Activated CD8-positive, alpha-beta T cell treated with anti-CD3 and anti-CD28 coated beads, Interleukin-2, amount 10 ng/mL, durations not matched to agents 7 days and 5 days (primary cell): ENCODE measurements at places on chromosomes 1 and 21.

DNA sequence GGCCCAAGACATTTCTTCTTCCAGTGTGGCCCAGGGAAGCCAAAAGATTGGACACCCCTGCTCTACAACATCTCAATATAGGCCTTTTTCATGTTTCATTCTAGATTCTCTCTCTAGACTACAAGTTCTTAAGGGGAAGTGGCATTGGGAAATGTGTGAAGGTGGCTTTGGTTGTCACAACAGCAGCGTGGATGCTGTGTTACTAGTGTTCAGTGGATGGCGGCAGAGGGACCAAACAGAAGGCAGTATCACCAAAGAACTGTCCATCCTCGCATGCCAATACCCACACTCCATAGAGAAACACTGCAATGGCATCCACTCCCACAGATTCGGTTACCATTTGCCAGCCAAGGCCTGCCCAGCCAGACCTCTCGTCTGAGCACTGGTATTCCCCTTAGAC, 24.3 kb upstream of the IFNAR2 start:
- peak; percentile 73 for DNase-seq

- DNase-seq = no peak
These were observed 36.1 kb upstream of the KHDRBS1 start for GRCh38 chr1:31977385-31978131.

DNA sequence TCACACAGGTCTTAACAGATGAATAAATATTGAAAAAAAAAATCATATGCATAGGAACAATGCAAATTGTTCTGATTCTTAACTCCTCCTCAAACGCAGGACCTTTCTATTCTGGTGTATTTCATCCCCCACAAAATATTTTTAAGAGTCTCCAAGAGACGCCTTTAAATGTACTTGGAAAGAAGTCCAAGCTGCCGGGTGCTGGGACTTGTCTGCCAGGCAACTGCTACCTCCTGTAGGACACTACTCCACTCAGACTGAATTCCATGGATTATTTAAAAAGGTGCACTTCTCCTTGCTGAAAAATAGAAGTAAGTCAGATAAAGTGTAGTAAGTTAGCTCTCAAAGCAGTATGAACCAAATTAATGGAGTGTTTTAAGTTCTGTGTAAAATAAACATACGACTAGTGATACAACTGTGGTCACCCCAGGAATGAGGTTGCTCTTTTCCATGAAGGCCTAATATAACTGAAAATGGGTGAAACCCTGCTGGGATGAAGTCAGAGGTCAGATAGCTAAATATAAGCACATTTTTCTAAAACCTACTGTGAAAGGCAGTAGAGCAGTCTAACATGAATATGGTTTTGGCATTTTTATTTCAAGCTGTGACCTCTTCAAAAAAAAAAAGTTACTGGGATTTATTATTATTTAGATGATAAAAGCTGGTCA, 189.2 kb upstream of the PBX1 start:
- no peak for DNase-seq

DNA sequence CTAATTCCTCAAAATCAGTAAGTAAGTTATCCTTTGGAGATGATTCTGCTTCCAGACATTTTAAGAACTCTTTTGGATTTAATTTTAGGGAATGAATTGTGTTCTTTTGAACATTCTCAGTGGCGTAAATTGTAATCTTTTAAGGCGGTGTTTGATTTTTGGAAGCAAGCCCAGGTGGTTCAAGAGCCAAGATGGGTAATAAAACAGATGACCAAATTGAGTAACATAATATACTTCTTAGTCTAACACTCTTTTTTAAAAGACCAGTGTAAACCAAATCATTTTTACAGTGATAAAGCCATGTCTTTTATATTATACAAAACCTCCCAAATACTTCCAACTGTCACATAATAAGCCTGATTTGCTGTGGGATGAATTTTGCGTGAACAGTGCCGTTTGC, 133.8 kb downstream of the LRRC40 start:
- no peak for DNase-seq

DNA sequence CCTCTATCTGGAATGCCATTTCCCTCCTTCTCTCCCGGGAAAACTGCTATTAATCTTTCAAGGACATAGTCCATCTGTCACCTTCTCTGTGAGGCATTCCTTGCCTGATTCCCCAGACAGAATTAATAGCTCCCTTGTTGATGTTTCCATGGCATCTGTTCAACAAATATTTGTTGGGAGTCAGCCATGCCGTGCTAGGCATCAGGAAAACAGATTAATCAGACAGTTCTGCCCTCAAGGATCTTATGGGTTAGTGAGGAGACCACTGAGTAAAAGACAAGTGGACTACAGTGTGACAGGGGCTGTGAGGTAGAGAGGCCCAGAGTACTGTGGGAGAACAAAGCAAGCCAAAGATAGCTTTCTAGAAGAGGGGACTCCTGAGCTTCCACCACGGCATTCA, 11.4 kb upstream of the MAGOH start:
- DNase-seq = no peak

DNA sequence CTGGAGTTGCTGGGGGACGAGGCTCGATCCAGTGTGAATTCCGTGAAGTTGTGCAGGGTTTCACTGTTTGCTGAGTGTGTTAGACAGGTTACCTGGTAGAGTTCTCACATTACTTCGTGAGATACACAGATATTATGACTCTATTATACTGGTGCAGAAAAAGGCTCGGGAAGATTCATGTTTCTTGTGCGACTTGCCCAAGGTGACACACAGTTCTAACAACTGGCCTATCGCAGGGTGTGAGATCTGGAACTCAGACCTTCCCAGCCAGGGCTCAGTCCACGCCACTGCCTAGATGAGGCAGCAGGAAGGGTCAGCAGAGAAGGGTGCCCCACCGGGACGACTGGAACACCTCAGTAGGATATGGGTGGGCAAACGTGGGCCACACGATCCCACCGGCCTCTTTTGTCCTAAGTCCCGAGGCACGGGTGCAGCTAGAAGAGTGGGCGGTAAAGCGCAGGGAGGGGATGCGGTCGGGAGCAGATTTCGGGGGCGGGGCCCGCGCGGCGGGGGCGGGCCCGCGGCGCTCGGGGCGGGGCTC, 296 bp upstream of the RNPEP start:
- DNase-seq = peak; percentile 75

DNA sequence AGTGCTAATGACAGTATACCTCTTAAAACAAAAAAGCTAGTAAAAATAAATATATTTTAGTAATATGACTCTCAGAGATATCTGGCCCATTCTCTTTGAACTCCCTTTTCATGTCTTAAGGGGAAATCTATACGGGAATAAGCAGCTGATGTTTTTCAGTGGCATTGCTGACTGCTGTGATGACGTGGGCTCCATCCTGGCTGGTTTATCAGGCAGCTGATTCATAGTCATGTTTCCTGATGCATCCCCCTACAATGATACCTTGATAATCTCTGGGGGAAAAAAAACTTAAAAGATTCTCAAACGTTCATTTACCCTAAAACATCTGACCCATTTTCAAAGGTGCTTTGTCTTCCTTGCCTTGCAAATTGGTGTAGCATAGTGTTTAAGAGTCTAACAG, 53.8 kb downstream of the ABCA4 start:
- DNase-seq = no peak

GRCh38 chr1:84299536-84300170, 1.9 kb upstream of the SAMD13 start:
- no peak for DNase-seq

DNA sequence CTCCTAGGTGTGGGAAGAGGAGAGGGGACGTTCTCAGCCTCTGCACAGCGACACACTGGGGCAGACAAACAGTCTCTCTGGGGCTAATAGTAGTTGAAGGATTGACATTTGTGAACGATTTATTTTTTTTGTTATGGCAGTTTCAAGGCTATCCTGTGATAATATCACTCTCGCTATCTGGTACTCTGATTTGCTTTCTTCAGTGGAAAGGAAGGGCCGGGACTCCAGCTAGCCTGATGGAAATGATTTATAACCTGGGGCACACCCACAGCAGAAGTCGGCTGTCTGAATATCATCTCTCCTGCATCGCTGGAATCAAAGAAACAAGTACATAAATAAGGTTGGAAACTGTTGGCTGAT, 122.7 kb downstream of the KCNN3 start:
- DNase-seq = no peak

DNA sequence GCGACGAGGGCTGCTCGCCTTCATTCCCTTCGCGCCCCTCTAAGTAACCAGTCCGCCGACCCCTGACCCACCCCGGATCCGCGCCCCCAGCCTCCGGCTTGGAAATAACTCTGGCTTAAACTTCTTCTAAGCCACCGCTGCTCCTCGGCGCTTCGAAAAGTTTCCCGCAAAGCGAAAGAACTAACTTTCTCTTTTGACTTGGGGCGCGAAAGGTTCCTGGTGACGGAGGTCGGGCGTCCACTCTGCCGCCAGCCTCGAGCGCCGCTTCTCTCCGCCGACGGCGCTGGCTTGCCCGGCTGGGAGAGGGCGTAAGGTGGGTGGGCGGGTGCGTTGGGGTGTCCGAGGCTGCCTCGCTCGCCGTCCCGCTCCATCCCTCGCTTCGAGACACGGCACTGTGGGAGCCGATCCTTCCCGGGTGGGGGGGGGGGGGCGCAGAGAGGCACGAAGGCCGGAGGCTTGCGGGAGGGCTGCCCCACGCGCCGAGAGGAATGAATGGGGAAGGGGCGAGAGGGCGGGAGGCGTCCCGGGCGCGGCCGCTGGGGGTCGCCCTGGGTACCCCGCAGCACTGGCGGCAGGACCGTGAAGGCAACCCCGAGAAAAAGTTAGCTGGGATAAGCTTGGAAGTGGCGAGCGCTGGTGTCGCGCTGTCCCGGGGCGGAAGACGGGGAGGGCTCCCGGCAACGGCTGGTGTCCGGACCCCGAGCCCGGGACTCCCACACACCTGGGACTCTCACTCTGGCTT, 569 bp downstream of the ATF3 start:
- DNase-seq = peak; percentile 74

GRCh38 chr1:64487061-64487460, 17.1 kb downstream of the CACHD1 start:
- DNase-seq = no peak

DNA sequence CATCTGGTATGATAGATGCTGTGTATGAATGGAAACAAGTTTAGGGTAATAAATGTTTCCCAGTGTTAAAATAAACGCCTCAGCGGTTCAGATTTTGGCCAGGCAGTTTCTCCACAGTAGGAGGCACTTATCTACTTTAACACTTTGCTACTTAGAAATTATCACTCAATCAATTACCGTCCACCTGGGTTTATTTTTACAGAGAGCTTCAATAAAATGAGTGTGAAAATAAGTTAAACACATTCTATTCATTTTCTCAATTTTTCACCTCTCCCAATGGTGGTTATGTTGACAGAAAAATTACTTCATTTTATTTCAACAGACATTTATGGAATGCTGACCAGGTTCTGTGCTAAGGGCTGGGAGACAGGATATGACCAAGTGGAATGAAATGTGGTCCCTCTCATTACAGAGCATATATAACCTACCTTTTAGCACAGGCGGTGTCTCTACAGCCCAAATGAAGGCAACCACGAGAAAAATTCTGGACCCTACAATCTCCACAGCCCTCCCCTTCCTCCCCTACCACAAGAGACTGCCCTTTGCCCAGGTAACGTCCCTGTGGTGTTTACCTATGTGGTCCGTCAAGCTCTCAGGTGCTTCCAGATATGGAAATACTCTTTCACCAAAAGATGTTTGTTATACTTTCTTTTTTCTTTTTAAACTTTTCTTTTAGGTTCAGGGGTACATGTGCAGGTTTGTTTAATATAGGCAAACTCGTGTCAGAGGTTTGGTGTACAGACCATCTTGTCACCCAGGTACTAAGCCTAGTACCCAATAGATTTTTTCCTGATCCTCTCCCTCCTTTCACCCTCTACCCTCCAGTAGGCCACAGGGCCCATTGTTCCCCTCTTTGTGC, 105.5 kb downstream of the HLCS start:
- DNase-seq = no peak

- DNase-seq = no peak
These were observed 7.0 kb downstream of the KRTCAP2 start for GRCh38 chr1:155166051-155166470.

- peak; percentile 27 for DNase-seq
These were observed 10.9 kb downstream of the C1orf216 start for GRCh38 chr1:35707601-35708440.

DNA sequence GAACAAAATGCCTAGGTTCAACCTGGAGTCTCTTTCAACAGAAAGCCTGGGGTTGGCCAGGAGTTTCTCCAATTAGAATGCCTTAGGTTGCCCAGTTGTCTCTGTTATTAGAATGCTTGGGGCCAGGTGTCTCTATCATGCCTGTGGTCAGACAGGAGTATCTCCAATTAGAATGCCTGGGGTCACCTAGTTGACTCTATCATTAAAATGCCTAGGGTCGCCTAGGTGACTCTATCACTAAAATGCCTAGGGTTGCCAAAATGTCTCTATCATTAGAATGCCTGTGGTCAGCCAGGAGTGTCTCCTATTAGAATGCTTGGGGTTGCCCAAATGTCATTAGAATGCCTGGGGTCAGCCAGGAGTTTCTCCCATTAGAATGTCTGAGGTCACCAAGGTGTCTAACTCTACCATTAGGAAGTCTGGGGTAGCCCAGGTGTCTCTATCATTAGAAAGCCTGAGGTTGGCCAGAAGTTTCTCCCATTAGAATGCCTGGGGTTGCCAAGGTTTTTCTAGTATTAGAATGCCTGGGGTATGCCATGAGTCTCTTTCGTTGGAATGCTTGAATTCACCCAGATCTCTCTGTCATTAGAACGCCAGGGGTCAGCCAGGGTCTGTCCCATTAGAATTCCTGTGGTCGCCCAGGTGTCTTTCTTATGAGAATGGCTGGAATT, 57.9 kb downstream of the RNF187 start:
- no peak for DNase-seq

DNA sequence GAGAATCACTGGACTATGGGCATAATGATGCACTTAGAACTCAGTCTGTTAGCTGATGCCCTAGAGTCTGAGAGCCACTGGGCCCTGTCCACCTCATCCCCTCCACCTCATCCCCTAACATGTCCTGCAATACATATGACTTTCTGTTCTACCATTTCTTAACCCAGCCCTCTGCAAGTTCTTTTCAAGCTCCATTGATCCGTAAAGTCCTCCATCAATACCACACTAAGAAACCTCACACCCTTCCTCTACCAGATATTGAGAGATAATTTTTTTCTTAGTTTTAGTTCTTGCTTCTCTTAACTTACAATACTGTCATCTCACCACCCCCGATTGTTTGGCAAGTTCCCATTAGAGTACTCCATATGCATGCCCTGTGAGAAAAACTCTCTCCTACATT, 22.1 kb downstream of the FCRL4 start:
- no peak for DNase-seq

DNA sequence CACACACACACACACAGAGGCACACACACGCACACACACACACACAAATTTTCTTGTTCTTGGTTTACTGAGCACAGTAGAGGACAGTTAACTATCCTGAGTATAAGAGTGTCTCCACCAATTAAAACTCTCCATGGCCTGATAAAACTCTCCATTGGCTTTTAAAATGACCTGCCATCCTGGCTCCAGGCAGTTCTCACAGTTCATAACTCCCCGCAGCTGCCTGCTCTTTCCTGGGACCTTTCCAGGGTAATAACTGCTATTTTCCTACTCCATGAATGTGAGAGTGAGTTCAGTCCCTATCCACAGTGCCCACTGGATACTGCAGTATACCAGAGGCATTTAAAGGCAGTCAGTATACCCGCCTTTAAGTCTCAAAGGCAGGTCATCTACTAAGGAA, 351.5 kb downstream of the PLPP3 start:
- DNase-seq = no peak
